ENCODE measurements at places on chromosomes 6 and 20.

DNA sequence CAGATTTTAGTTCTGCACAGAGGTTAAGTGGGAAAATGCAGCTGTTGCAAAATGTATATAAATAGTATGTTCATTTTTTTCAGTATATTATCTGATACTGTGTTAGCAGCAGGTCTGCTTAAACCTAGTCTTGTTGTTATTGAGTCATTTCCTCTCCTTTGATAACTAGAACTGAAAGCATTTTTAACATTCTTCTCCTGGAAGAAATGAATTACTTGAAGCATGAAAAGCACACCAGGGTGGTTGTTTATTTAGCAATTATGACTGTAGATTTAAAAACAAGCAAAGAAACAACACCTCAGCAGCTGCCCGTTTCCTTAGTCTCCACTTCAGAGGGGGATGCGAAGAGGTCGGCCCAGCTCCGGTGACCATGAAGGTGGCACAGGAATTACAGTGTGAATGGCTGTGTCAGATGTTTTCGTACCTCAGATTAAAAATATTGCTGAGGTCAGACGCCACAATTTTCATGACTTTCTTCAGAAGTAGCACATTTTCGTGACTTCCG, 53.5 kb downstream of the GOPC start:
- DNase-seq: no peak

- no peak for DNase-seq
Measured at GRCh38 chr6:161374971-161375873, 101.4 kb upstream of the AGPAT4 start.

DNA sequence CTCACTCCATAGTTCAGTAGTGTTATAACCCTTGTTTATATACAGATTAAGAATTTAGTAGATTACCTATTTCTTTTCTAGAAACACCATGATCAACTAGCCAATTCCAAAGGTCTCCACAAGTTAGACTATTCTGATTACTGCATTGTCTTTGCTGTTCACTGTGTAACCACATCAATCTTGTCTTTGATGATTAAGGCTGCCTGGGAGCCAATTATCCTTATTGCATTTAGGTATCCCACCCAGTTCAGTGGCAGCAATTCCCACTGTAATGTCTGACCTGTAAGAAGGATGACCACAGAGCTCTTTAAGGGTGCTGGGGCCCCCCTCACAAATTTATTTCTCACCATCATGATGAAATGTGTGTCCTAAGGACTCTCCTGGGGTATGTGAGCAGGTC, 40.2 kb downstream of the PKIB start:
- DNase-seq: peak; percentile 47

DNA sequence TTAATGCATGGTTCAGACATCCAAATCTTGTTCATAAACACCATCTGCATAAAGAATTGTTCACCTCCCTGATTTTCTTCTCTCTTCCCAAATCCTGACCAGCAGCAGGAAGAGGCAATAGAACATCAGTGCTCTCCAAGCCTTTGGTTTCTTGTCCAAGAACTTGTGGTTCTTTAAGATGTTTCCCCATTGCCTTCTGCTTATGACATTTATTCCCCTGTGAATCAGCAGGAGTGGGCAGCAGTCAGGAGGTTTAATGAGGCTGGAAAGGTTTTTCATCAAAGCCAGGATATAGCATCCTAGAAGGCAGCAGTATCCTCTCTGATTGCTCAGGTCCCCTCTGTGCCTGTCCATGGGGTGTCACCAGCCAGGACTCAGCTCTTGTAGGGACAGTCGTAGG, 5.3 kb downstream of the HDDC2 start:
- no peak for DNase-seq

DNA sequence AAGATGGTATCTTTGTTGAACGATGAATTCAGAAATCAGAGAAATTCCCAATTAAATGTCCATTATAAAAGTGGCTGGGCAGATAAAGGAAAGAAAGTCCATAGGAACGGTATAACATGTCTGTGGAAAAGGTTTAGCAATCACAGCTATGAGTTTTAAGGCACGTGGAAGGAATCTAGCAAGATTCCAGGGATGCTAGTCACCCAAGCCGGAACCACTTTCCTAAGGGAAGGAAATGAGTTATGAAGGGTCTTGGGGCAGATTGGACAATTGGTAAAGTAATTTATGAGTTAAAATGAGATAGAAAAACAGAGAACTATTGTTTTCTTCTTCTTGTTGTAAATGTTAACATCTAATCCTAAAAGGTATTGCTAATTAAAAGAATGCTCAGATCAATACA, 384.8 kb downstream of the ADGRB3 start:
- no peak for DNase-seq

GRCh38 chr6:17577059-17577458, 23.0 kb upstream of the FAM8A1 start:
- DNase-seq: peak; percentile 39

DNA sequence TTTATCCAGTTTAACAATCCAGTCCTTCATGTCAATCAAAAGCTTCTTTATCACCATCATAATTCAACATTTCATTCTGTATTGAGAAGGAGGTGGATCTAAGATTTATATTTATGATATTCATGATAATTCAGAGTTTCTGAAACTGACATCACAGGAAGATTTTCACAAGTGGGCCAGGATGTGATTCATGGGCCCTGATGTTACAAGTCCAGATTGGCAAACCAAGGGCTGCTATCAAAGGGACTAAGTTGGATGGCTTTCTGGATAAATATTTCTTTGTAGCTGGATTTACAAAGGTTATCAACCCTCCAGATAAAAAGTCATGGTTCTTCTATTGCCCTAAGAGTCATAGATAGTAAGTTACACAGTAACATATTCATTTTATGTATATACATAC, 866.5 kb downstream of the KIF16B start:
- DNase-seq: no peak

DNA sequence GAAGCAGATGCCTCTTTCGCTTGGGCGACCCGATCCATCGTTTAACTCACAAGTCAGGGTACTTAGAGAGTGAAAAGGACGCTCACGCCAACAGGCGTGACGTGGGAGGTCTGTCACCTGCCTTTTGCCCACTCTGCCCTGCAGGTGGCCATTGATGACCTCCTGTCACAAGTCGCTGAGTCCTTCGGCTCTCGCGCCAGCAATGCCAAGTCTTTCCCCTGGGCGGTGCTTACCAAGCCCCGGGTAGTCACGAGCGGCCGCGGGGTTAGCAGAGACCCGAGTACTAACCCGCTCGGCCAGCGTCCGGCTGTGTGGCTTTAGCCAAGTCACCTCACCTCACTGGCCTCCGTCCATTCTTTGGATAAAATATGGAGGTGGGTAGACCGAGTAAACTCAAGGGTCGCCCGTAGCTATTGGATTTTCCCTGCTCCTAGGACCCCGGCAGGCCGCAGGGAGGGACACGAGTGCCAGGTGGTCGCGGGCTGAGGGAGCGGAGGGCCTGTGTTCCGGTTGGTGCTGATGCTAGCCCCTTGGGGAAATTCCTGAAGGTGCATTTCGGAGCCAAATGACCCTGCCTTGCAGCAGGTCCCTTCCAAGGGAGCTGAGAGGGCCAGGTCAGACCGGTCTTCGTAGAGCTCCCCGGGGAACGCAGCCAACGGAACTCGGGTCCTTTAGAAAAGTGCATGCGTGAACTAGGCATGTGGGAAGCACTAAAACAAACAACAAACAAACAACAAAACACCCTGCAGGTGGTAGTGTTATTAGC, 668 bp downstream of the PKIB start:
- DNase-seq: no peak

Data from esophagus muscularis mucosa (tissue), 4 donors.